ENCODE measurements at places on chromosomes 1 and 21.

DNA sequence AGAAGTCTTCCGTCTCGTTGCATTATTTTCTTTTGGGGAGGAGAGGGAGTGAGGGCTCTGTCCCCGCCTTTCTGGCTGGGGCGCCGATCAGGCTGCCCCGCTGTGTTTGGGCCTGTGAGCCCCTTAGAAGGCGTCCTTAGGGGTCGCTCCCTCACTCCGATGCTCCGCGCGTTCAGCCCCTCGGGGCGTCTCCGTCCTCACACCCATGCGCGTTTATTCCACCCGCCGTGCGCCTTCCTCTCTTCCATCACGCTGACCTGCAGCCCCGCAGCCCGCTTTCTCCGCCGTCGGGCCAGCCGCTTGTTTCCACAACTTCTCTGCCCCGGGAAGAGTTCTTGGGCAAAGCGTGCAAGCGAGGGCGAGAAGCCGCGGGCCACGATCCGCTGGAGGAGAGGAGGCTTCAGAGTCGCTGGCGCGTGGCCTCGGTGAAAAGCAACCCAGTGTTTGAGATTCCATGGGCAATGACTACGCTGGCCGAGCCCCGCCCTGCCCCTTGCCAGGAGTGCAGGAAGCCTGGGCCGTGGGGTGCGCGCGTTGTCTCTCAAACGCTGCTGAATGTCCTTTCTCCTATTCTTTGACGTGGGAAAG lies 27.7 kb downstream of the TRIM11 start:
- no peak for DNase-seq

DNA sequence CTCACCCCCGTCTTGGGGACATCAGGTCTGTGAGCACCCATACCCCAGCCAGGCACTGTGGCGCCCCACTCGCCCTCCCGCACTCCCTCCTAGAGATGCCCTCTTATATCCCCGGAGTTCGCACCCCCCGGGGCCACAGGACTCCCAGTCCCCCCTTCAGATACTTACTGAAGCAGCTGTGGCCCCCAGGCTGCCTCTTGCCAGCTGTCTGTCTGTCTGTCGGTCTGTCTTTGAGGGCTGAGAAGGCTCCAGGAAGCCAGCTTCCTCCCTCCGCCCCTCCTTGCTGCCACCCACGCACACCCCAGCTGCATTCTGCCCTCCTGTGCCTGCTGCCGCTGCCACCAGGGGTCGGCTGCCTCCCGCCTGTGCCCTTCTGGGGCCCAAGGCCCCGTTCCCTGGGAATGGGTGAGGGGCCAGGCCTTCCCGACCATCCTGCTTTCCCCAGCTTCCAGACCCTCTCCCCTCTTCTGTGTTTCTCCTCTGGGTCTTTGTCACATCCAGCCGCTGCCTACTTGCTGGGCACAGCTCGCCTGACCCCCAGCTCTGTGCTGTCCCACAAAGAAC lies at the start of gene PTPN7:
TSS of gene PTPN7 (minus strand) at position 226 of the 564 bp plus-strand sequence. CDS start 1,200 bp downstream, outside the sequence.
- peak; percentile 76 for DNase-seq

GRCh38 chr1:52571783-52572182 lies 18.9 kb upstream of the TUT4 start:
- no peak for DNase-seq

- DNase-seq: no peak
These were observed 97.9 kb upstream of the SERBP1 start for GRCh38 chr1:67528141-67528540.

GRCh38 chr1:18666317-18666920 lies 35.8 kb downstream of the PAX7 start:
- DNase-seq: no peak

- DNase-seq: peak; percentile 84
These were observed 81.4 kb downstream of the TGFBR3 start for GRCh38 chr1:91804546-91805023.

DNA sequence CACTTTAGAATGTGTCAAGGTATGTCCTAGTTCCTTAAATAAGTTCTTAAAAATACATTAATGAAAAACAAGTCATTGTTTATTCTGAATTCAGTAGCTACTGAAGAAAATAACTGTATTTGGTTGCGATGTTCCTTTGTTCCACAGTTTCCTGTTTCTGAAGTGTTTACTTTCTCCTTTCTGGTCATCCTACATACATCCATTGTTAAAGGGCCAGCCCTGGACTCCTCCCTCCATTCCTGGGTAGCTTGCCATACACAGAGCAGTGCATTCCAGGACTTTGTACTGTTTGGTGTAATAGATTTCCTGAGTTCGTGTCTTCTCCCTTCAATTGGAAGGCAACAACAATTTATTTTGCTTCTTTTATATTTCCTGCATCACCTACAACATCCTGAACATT lies 845.4 kb upstream of the CXADR start:
- DNase-seq: no peak

- no peak for DNase-seq
These were observed 77.4 kb downstream of the RUNX1 start for GRCh38 chr21:34971656-34972055.

GRCh38 chr21:41557884-41558283 lies 49.9 kb upstream of the TMPRSS2 start:
- DNase-seq: no peak

- DNase-seq: no peak
These were observed 45.0 kb upstream of the DNAJC6 start for GRCh38 chr1:65264197-65264929.

GRCh38 chr1:228369608-228370438 lies 36.8 kb downstream of the TRIM11 start:
- DNase-seq: no peak

- DNase-seq: no peak
These were observed 6.1 kb downstream of the SH2D1B start for GRCh38 chr1:162405800-162406199.

DNA sequence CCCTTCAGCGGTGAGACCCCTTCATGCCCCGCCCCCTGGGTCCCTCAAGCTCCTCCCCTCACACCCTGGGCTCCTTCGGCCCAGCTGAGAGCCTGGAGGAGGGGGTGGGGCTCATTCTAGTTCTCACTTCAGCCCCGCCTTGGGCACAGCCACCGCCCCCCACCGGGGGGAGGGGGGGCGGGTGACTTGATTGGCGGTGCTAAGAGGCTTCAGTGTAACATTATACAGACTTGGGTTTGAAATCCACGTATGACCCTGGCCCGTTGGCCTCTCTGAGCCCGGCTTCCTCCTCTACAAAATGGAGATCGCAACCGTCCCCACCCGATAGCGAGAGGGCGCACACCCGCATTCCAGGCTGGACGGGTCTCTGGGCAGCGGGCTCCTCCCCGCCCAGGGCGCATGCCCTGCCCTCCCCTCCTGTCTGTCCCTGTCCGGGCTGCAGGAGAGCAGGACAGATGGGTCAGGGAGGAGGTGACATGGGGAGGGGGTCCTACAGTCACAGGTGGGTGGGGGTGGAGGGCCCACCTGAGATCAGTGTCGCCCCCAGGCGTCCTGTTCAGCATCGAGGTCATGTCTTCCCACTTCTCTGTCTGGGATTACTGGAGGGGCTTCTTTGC lies 5.1 kb downstream of the CLCNKB start:
- DNase-seq: peak; percentile 30

DNA sequence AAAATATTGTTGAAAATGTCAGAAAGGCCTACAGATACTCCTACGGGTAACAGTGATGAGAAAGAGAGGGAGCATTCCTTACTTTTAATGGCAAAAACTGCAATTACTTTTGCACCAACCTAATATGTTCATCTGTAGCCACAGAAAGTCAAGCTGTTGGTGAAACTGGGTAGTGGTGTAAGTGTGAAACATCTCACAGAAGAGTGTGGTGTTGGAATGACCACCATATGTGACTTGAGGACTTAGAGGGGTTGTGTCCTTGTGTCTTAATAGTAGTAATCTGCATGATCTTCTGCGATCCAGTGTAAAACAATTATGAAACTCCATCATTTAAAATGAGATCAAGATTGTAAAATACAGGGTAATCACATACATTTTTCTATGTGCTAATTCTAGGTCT lies 320.7 kb downstream of the ADGRL2 start:
- no peak for DNase-seq
